Hypothalamus (tissue), 51 donors: ENCODE measurements at places on chromosomes 7 and 10.

DNA sequence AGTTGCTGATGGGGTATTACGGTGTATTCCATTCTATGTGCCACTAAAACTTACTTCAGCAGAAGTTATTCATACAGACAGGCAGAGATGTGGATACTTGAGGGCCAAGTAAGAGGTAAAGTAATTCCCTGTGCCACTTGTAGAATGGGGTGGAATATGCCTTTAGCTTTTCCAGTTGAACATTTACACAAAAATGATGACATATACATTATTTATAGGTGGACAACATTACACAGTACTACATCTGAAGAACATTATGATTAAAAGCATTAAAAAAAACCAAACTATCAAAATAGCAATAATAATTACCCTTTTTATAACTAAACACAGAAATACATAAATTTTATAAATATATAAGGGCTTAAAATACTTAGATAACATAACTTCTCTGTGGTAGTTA is 3.5 kb upstream of the SEMA3E start:
- DNase-seq, result no peak

- no peak for DNase-seq
Measured at GRCh38 chr7:41148521-41148951, 554.4 kb downstream of the INHBA start.

GRCh38 chr7:1939434-1940401 is 269.6 kb downstream of the ELFN1 start:
- no peak for DNase-seq

DNA sequence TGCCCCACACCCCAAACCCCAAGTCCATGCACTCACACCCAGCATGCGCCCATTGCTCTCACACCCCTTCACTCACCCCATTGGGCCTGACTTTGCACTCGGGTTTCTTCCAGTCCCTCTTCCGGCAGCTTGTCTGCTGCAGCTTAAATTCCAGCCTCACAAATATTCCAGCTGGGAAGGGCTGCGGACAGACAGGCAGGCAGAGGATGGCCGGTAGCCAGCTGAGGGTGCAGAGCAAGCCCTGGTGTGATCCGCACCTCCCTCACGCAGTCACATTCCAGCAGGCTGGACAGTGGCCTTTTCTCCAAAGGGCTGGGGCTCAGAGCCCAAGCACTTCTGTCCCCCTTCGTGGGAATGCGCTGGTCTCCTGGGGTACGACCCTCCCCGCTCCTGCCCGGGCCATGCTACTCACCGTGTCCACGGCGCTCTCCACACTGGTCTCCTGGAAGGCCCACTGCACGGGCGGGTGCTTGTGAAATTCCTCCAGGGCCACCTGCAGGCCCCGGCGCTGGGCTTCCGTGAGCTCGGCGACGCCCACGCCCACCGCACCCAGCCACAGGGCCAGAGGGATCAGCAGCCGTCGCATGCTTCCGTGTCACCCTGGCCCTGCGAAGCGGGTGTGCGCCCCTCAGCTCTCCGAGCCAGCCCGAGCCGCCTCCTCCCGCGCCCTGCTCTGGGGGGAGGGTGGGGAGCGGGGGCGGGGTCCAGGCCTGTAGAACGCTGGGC is 1.2 kb downstream of the RARRES2 start:
- no peak for DNase-seq

- no peak for DNase-seq
Measured at GRCh38 chr7:45665172-45665571, 91.0 kb downstream of the ADCY1 start.

DNA sequence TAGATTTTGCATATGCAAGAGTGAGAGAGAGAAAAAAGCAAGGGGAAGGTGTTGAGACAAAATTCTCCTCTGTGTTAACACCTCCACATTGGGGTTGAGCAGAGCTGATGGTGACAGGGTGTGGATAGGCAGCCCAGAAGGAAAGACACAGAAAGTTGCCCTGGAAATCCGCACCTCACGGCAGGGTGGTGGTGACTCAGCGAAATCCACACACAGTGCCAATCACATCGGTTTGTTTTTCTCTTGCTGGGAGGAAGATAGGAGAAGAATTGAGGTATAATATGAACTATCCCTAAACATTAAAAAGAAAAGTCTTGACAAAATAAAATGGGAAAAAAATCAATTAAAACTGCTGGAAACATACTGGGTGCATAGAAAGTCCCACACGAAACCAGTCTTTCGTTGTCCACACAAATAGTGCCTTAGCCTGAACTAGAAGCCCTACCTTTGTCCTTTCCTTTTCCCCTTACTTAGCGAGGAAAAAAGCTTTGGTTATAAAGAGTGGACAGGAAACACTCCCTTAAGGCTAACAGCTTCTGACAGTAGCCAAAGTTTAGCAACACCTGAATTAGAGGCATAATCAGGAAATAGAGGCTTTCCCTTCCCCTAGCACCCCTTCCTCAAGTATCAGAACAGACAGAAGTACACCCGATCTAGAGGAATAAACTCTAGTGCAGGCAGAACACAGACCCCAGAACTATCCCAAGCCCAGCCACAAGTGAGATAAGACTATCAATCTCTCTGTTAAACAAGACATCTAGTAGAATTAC is 39.2 kb upstream of the DNAJC1 start:
- no peak for DNase-seq

- DNase-seq, result no peak
Measured at GRCh38 chr10:64771253-64772050, 1250.3 kb downstream of the REEP3 start.

DNA sequence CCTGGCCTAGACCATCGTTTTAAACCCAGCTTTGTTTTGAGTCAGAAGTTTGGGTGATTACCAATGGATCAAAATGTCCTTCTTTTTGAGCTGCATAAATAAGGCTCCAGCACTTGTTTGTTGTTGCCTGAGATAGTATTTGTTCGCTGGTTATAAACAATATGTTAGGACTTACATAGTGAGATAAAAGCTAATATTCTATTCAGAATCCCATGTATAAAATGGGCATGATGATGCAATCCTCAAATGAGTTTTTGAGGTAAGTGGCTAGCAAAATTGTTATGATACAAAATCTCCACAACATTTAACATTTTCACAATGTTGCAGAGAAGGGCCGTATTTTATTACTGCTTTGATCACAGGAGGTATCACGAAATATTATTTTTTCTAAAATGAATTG is 48.5 kb downstream of the CFAP43 start:
- DNase-seq, result no peak

- DNase-seq, result no peak
Measured at GRCh38 chr10:23198940-23199767, 7.0 kb downstream of the PTF1A start.

GRCh38 chr10:58642283-58642682 is 129.6 kb downstream of the BICC1 start:
- no peak for DNase-seq

- no peak for DNase-seq
Measured at GRCh38 chr10:80141696-80142460, 9.3 kb downstream of the PLAC9 start.

DNA sequence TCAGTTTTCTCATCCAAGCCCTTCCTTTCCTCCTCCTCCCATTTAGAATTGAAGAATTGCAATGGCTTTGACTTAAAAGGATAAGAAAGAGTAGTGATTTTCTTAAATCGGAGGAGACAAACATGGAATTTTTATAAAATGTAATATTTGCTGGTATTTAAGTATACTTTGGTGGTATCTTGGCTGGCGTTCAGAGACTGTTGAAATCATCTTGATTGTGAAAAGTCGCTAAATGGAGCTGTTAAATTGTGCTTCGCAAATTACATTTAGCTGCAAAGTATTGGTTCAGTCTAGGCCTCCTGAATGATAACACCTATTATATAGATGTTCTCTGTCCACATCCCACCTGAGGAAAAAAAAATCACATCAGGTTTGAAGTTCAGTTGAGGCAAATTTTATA is 81.8 kb downstream of the ARID5B start:
- DNase-seq, result no peak

DNA sequence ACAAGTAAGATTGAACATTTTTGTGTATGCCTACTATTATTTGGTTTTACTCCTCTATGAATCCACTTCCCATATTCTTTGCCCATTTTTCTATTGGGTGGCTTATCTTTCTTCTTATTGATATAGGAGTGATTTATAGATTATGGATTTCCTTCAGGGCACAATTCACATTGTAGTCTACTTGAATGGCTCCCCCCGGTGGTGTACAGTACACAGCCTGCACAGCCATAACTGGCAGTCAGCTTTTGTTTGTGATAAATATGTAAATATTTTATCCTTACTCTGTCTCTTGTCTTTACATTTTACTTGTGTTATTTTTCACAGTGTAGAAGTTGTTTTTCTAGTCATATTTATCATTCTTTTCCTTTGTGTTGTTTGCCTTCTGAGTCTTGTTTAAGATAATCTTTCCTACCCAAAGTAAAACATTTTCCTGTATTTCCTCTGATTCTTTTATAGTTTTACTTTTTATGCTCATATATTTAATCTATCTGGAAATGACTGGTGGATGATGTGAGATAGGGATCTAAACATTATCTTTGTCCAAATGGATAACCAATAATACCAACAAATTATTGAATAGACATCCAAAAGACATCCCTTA is 23.9 kb upstream of the CALD1 start:
- peak; percentile 3 for DNase-seq

DNA sequence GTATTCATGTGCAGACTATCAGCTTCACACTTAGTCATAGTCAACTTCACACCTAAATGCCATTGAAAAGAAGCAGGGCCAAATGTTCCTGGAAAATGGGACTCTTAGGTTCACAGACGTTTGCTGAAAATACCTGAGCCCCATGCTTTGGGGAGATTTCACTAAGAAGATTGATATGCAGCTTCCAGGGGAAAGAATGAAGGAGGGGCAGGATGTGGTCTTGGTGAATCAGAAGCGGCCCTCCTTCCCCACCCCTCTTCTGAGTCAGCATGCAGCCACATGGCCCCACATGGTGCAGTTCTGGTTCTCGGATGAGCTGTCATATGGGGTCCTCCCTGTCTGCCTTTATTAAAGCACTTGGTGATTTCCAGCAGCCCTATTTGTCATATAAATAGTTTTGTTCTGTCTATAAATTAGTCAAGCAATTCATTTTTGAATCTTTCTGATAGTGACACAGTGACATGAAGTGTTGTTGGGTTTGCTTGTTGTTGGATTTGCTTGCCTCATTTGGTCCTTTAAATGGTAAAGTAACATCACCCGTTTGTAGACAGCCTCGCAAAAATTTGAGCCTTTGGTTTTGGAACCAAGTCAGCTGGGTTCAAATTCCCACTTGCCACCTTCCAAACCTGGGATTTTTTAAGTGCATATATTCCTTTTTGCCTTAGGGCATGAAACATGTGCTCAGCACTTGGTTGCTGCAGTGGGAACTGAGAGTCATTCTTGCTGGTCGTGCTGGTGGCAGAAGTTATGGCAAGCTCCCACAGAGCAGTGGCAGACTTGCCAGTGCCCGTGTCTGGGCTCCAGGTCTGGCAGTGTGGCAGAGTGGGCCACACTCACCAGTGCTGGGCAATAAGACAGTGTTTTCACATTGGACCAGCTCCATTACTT is 68.1 kb upstream of the CDK6 start:
- DNase-seq, result no peak

DNA sequence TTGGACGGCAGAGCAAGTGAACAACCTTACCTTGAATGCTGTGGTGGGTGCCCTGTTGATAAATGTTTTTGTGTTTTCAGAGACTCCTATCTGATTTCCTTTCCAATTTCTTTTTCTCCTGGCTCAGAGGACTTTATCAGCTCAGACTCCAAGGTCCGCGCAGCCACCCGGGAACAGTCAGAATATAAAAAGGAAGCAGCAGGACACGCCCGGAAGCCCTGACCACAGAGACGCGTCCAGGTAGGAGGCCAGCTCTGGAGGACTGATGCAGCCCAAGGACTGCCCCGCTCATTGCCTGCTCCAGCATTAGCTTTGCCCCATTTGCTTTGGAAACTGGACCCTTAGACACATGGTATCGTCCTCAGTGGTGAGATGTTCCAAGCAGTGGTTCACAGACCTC is 61.3 kb downstream of the TACC2 start:
- DNase-seq, result no peak

- no peak for DNase-seq
Measured at GRCh38 chr7:44201813-44202212, 1.0 kb downstream of the YKT6 start.

- no peak for DNase-seq
Measured at GRCh38 chr7:28173531-28173930, 7.1 kb downstream of the JAZF1 start.

GRCh38 chr7:76408121-76408560 is 1.4 kb downstream of the SSC4D start:
- DNase-seq, result no peak

- DNase-seq, result no peak
Measured at GRCh38 chr10:63703113-63703670, 182.0 kb downstream of the REEP3 start.

- no peak for DNase-seq
Measured at GRCh38 chr7:31373337-31374289, 33.1 kb upstream of the NEUROD6 start.

DNA sequence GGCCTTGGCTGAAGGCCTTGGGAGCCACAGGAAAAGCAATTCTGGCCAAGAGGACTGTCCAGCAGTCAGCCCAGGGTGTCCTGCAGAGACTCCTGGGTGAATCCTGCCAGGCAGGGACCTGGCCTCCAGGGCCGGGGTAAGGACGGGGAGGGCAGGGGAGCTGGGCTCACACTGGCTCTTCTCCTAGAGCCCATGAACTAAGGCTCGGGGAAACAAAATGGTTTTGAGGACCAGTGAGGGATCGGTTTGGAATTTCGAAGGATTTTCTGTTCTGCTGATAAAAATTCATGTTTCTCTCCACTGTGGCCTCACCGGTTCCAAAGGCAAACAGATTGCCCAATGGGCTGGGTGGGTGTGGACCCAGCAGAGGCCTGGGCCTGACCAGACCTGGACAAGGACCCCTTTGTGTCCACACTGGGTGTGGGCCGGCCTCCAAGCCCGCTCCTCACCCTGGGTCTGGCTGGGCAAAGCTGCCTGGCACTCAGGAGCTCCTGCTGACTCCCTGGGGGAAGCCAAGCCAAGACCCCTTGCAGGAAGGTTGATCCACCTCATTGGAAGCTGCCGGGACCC is 27.3 kb downstream of the FAM20C start:
- no peak for DNase-seq

DNA sequence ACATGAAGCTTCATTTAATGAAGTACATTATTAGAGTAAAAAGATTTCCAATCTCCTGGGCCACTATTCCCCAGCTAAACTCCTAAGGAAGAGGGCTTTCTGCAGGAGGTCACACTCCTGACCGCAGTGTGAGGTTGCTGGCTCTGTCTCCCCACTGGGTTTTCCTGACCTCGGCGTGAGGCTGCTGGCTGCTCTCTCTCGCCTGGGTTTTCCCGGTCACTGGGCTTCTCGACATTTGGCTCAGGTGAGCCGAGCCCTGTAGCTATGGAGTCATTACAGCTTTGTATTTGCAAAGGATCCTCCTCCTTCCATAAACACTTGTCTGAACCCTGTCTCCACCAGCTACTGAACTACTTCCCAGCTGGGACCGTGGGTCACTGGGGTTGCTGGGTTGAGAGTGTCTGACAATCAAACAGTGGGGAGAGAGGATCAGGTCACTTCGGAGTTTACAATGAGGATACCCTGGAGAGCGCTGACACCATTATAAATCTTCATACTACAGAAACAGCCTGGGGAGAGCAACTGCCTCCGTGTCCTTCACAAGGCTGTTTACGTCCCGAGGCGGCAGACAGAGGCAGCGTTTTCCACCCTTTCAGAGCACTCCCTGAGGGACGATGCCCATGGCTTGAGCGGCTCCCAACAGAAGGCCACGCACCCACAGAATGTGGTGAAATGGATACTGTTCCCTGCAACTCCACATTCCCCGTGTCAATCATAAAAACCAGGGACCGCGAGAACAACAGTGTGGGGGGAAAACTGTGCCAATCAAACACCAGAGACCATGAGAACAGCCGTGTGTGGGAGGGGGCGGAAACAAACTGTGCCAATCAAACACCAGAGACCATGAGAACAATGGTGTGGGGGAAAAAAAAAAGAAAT is 226.2 kb downstream of the ZMYND11 start:
- no peak for DNase-seq

- no peak for DNase-seq
Measured at GRCh38 chr7:32501522-32501921, 6.2 kb downstream of the AVL9 start.
